ENCODE measurements at places on chromosomes 6 and 20.

- no peak for DNase-seq
These were observed 68.3 kb downstream of the NPEPL1 start for GRCh38 chr20:58760856-58761255.

GRCh38 chr6:169800668-169801395 lies 49.4 kb downstream of the ERMARD start:
- no peak for DNase-seq

DNA sequence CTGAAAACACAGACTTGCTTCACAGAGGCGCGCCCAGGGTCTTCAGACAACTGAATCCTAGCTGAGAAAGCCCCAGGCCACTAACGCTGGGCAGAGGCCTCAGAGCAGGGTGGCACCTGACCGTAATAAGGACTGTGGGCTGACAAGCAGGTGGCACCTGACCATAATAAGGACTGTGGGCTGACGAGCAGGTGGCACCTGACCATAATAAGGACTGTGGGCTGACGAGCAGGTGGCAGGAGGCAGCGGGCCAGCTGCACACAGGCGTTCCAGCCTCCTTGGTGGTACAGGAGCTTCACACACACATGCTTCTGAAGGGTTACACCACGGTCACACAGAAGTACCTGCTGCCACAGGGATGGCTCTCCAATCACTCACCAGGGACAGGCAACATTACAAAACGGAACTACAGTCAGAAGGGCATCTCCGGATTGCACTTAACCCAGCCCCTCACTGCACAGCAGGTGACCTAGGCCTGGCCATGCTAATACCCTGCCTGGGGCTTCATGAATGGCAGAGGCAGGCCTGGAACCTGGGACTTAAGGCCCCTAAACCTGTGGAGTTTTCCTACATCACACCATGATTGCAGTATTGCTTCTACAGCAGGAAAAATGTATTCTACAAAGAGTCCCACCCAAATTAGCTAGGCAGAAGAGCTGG lies 50.8 kb downstream of the PSMG4 start:
- peak; percentile 82 for DNase-seq

GRCh38 chr20:54620611-54621010 lies 145.2 kb downstream of the DOK5 start:
- DNase-seq = no peak

GRCh38 chr20:37726321-37726720 lies 32.5 kb downstream of the CTNNBL1 start:
- DNase-seq = no peak

GRCh38 chr6:89679215-89680120 lies 40.9 kb upstream of the LYRM2 start:
- DNase-seq = no peak

DNA sequence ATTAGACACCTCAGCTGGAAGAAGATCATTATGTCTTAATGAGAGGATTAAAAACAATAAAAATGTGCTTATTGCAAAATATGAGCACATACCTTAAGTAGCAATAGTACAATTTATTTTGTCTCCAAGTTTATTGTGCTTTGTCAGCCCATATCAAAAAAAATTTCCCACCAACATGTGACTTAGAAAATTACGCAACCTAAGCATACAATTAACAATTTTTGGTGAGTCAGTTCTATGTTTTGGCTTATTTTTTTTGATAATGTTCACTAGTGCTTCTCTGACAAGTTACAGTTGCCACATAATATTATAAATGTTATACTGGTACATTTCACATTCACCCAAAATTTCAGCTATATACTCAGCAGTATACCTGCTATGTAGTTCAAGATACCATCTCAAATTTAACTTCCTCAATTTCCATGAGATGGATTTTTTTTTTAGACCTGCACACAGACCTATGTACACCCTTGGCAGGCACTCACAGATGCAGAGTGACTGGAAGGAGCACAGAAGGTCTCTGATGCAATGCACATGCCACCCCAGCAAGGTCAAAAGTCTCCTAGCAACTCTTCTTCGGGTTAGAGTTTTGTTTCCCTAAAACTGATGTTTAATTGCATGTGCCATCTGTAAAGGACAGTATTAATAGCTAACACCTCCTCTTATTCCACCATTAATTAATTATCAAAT lies 112.4 kb downstream of the PRKN start:
- DNase-seq = no peak

DNA sequence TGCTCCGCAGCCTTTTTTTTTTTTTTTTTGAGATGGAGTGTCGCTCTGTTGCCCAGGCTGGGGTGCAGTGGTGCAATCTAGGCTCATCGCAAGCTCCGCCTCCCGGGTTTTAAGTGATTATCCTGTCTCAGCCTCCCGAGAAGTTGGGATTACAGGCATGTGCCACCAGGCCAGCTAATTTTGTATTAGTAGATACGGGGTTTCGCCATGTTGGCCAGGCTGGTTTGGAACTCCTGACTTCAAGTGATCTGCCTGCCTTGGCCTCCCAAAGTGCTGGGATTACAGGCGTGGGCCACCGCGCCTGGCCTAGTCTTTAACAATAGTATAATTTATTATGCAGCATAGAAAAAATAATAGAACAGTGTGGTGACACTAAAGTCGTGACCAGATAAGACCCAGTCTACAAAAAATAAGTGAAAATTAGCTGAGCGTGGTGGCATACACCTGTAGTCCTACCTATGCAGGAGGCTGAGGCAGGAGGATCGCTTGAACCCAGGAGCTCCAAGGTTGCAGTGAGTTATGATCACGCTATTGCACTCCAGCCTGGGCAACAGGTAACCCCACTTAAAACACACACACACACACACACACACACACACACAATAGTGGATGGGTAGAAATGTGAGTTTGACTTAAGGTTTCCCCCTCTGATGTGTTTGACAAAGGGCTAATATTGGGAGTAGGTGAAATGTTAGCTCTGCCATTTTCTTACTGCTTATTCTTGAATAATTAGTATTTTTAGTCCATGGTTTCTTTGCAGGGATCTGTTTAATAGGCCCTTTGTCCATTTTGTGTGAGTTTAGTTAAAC lies 6.5 kb downstream of the PIM1 start:
- DNase-seq = no peak

- DNase-seq = no peak
These were observed 13.8 kb downstream of the TMX4 start for GRCh38 chr20:8005575-8006366.

- no peak for DNase-seq
These were observed 146.2 kb upstream of the SMLR1 start for GRCh38 chr6:130681028-130681427.

GRCh38 chr20:44038681-44039123 lies 124.0 kb downstream of the TOX2 start:
- DNase-seq = peak; percentile 50

GRCh38 chr6:88455317-88455716 lies 289.2 kb upstream of the CNR1 start:
- no peak for DNase-seq

DNA sequence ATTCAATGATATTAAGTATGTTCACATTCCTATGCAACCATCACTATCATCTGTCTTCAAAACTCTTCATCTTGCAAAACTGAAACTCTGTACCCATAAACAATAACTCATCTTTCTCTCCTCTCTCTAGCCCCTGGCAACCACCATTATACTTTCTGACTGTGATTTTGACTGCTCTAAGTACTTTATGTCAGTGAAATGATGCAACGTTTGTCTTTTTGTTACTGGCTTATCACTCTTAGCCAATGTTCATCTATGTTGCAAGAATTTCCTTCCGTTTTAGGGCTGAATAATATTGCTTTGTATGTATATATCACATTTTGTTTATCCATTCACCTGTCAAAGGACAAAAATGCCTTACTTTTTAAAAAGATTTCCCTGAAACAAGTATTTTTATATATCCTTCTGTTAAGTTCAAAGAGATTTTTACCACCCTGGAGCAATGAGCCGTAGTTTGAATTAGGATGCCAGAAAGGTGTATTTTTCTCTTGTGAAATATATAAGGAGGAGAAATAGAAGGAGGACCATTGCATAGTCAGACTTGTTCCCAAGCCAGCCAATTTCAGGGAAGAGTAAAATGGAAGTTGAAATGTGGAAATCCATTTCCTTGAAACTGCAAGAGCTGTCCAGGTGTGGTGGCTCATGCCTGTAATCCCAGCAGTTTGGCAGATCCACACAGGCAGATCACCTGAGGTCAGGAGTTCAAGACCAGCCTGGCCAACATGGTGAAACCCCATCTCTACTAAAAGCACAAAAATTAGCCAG lies 4.0 kb upstream of the CGAS start:
- no peak for DNase-seq

GRCh38 chr20:47067776-47068175 lies 173.1 kb downstream of the EYA2 start:
- DNase-seq = no peak

DNA sequence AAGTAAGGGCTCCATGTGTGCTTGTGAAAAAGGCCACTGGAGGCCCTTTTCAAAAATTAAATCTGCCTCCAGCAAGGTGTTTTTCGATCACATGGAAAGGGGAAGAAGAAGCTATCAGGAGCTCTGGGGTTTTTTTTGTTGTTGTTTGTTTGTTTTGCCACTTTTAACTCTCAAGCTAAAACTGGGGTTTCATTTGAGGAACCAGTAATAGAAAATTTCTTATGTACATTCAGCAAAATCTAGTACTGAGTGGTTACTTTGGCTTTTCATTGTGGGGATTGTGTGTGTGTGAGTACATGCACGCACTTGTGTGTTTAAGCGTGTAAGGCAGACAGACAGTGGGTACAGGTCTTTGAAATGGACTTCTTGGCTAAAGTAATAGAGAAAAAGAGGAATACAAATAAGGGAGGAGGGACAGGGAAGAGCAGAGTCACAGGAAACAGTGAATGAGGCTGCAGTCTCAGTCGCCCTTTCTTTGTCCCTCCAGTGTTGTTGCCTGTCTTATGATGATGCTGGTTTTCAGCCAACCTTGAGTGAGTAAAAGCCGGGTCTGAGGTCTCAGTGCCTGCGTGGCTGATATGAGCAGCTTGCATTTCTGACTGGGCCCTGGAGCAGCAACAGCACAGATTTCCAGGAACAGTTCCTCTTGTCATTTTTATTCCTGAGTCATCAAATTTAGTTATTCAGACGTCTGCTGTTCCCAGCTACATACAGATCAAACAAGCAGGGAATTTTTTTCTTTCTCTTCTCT lies 26.2 kb downstream of the SLC16A10 start:
- DNase-seq = no peak

DNA sequence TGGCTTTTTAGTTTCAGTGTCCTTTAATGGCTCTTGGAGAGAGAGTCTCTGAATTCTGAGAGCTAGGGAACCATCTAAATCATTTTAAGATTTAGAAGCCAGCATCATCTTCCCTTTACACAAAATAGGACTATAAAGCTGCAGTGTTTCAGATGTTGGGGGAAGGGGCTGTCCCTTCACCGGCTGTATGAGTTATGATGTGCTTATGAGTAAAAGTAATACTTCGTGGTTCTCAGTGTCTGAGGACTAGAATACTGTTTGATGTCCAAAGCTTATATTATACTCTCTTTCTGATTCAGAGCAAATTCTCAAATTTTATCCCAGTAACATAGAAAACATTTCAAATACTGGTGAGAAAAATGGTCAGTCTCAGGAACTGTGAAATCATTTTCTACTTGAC lies 63.5 kb upstream of the FAM8A1 start:
- DNase-seq = no peak

- no peak for DNase-seq
These were observed 161.4 kb downstream of the DNAH8 start for GRCh38 chr6:38876475-38876874.

GRCh38 chr6:79780881-79781280 lies 149.8 kb downstream of the SH3BGRL2 start:
- no peak for DNase-seq

- DNase-seq = no peak
These were observed 1.6 kb upstream of the PSMB8 start for GRCh38 chr6:32845384-32845884.

DNA sequence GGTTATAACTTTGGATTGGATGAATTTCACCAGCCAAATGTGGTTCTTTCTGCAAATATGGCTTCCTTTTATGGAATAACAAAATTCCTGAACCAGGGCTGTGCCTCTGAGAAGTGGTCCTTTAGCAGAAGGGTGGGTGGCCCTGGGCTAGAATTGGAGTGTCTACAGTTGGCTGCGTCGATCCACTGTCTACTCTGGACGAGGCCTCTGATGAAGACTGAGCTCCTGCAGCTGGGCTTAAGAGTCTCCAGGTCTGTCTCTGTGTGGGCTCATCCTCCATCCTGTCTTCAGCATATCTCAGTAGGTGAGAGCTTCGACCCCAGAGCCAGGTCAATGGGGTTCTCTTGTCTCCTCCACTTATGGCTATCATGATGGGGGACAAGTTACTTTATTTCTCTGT lies 166.3 kb upstream of the PMEPA1 start:
- no peak for DNase-seq

DNA sequence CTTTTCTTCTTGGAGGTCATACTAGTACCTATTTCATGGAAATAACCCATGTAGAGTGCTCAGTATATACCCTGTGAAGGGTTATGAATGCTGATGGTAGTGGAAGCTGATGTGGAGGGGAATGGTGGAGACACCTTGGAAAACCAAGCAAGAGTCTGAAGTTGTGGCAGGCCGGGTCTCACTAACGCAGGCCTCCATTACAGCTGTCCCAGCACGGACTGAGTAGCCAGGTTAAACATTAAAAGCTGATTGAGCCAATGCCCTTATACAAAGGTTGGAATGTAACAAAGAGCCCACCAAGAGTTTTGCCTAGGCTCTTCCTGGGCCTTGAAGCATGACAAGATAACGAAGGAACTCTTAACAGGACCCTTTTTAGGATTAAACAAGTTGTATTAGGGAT lies 2.1 kb upstream of the PCMTD2 start:
- DNase-seq = no peak

- no peak for DNase-seq
These were observed 284.7 kb upstream of the CITED2 start for GRCh38 chr6:139659196-139659595.

- DNase-seq = no peak
These were observed 97.0 kb upstream of the PREP start for GRCh38 chr6:105499931-105500330.

GRCh38 chr6:150631984-150632642 lies 32.4 kb downstream of the PLEKHG1 start:
- no peak for DNase-seq

DNA sequence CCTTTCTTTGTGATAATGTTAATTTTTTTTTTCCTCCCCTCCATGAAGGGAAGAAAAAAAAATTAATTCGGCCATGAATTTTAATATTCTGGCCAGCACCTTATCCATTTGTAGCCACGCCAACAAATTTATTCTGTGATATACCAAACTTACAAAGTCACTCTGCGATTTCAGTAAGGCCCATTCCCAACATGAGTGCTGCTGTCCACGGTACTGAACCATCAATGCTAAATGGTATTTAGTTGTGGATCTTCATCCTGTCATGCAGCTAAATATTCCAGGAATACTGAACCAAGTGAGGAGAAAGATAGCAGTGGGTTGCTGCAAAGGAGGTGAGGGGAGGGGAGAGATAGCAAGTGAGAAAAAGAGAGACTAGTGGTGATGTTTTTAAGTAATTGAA lies 19.5 kb upstream of the RSPH4A start:
- DNase-seq = no peak

- no peak for DNase-seq
These were observed 44.7 kb downstream of the HLA-C start for GRCh38 chr6:31227143-31227542.

DNA sequence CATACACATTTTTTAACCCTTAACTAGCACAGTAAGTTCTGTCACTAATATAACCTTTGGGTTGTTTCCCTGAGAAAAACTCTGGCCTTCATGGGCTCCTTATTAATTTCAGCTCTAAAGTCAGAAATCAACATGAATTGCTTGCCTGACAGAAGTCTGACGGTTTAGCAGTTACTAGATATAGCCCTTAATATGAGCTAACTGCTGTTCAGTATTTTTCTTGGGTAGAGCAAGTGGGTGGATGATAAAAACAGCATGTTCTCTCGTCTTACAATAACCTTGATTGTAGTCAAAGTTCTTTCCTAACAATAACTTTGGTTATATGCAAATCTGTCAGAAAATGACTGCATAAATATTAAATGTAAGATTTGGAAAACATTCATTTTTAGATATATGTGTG lies 81.0 kb downstream of the SH3BGRL2 start:
- no peak for DNase-seq

Measured in NCI-H187 treated with DMSO at 0.1 percent for 48 hours (cell line).